Urinary bladder (tissue), 4 donors: ENCODE measurements at places on chromosomes 11 and 22. TPM values are rescaled to one million over a fixed set of nuclear protein-coding genes. Genes with fewer than 3 reads are reported as not detected.

DNA sequence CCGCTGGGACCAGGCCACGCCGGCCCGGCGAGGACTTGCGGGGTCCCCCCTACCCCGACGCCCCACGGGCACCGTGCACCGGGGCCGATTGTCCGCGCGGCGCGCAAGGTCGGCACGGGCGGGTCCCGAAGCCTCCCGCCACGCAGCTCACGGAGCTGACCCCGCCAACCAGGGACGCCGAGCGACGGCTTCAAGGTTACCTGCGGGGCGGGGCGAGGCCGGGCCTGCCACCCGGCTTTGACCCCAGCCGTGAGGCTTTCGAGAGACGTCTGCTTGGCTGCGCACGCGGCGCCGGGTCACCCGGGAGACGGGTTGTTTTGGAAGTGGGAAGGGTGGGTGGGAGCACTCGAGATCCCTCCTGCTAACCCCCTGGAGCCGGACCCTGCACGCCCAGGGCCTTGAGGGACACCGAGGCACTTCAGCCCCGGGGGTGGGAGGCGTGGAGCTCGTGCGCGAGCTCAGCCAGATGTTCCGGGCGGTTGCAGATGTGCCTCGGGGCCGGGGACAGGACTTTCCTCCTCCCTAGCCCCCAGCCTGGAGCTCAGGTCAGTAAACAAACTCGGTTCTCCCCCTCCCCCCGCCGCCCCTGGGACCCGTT is 3.2 kb upstream of the WNT11 start:
- no peak for DNase-seq

DNA sequence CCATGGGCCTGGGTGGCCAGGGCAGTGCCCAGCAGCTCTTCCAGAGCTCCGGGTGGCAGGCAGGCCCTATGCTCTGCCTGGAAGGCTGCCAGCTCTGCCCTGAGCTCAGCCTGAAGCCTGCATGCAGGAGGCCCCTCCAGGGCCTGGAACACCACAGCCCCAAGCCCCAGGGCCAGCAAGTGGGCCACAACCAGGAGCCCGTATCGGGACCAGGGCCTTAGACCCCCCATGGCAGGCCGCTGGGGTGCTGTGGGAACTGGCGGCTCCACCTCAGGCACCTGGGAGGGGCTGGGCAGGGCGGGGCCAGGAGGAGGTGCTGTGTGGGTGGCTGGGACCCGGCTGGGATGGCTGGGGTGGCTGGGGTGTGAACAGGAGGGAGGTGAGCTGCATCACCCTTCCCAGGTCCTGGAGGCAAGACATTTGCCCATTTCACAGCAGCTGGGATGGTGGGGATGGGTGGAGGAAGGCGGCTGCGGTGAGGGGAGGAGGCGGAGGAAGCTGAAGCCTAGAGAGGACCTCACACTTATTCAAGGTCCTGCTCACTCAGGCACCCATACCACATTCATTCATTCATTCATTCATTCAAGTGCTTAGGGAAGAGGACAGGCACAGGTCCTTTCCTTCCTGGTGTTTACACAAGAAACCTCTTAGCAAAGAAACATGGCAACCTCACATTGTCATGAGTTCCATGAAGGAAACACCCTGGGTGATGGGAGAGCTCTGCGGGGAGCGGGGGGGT is at the start of gene KCNK7:
TSS of gene KCNK7 (minus strand) at position 258 of the 739 bp plus-strand sequence. CDS start at position 230, 28 bp downstream.
- DNase-seq = no peak

GRCh38 chr22:29332886-29333496 is 17.5 kb upstream of the RASL10A start:
- no peak for DNase-seq

DNA sequence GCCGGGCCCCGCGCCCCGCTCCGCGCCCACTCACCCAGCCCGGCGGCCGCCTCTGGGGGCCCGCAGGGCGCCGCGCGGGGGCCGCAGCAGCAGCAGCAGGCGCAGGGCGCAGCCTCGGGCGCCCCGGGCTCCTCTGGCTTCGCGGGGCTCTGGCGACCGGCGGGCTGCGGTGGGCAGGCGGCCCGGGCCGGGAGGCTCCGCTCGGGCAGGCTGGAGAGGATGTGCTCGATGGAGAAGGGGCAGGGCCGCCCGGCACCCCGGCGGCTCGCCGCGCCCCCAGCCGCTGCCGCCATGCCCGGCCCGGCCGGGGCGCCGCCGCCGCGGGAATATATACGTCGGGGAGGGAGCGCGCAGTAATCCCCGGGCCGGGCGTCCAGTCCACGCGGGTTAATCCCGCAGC is at the start of gene GSC2:
TSS of gene GSC2 (minus strand) at position 302 of the 400 bp plus-strand sequence. CDS start at position 293, 9 bp downstream.
- DNase-seq = no peak

SDHAF2 gene
- total RNA-seq = 36.6 TPM

DEPDC7 gene
- total RNA-seq = 10.5 TPM

RAG2 gene
- total RNA-seq = 0.16 TPM
